CD8-positive, alpha-beta memory T cell (primary cell): ENCODE measurements at places on chromosomes 7 and 10. TPM values are rescaled to one million over a fixed set of nuclear protein-coding genes. Genes with fewer than 3 reads are reported as not detected.

- DNase-seq, result no peak
These were observed 150.8 kb upstream of the TMEM229A start for GRCh38 chr7:124183649-124184048.

DNA sequence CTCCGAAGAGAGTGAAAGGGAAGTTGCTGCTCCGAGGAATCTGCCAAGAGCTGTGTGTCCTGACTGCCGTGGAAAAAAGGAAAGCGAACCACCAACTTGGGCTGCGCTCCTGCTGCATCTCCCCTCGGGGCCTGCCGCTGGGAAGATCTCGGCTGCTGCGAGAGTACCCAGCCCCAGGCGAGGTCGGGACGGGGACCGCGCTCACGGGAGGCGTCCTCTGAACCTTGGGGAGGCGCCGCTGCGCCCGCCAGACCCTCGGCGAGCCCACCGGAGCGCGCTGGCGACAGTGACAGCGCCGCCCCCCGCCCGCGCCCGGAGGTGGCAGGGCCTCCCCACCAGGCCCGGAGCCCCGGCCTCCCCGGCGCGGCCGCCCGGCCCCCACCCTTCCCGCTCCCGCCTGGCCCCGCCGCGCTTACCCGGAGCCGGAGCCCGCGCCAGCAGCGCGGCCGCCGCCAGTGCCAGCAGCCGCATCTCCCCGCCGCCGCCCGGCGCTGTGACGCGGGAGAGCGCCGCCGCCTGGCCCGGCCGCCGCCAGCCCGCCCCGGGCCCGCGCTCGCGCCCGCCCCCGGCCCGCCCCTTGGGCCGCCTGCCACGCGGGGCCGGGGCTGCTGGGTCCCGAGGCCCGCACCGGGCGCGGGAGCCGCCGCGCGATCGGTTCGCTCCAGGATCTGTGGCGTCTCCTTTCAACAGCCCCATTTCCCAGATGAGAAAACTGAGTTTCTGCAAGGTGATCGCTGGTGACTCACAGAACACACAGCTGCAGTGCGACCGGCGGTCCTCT, at the start of gene VSTM4:
VSTM4 (minus strand) TSS at position 508 of the 781 bp plus-strand sequence; CDS start at position 471, 37 bp downstream.
- DNase-seq, result no peak

GRCh38 chr7:30898411-30898810, 13.2 kb upstream of the AQP1 start:
- no peak for DNase-seq

DNA sequence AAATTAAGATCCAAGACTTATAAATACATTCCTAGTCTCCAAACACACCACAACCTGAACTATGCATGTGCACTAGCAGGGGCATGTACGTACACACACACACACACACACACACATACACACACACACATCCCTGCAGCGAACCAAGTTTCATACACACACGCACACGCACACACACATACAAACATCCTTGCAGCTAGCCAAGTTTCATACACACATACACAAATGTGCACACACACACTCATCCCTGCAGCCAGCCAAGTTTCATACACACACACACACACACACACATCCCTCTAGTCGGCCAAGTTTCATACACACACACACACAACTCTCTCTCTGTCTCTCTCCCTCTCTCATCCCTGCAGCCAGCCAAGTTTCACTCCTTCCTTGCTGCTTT, 82.7 kb upstream of the WIPF3 start:
- no peak for DNase-seq

DNA sequence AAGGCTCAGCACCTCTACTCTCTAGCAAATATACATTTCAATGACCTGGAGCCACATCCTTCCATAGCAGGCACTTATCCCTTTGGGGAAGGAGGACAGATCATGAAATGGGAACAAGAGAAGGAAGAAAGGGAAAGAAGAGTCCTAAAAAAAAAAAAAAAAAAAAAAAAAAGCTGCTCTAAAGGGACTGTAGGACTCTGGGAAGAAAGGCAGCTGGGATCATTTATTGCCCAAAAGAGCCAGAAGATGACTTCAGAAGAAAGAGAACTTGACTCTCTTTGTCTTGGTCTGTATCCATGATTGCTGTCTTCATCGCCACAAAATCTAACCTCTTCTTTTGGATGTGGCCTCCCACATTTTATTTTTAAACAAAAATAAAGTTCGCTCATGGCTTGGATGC, 203.6 kb upstream of the CELF2 start:
- no peak for DNase-seq

GRCh38 chr7:20458521-20458920, 127.8 kb downstream of the ITGB8 start:
- DNase-seq, result no peak

DNA sequence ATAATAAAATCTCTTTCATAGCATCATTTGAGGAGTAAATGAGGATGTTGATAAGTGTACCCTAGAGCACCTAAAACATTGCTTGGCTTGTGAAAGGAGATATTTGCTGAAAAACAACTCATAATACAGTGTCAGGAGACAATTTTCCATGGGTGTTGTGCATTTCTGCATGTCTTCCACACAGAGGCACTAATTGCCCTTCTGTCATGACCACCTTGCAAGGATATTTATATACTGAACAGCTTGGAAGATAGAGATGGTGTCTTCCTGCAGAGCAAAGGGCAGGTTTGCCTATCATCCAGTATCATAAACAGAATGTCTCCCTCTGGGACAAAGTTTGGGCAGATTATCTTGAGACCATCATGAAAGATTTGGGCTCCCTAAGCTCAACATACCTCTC, 495.2 kb upstream of the LRRN3 start:
- DNase-seq, result no peak

GRCh38 chr10:102485093-102485784, 17.3 kb downstream of the ACTR1A start:
- DNase-seq, result no peak

DNA sequence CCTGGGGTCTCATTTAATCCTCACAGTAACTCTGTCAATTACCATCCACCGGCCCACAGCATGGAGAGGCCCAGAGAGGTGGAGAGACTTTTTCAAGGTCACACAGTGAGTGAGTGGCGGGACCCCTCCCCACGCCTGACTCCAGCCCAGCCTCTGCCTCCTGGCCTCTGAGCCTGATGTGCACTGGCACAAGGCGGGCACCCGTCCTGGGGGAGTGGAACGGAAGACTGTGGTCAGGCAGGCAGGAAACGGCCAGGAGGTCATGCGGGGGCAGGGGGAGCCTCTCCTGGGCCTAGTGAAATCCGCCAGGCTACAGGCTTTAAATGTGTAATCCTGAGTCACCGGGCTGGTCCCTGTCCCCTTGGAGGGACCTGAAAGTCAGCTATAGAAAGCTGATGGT, 32.2 kb downstream of the ZCCHC24 start:
- no peak for DNase-seq

GRCh38 chr10:122419876-122420623, 34.4 kb upstream of the ARMS2 start:
- DNase-seq, result no peak

DNA sequence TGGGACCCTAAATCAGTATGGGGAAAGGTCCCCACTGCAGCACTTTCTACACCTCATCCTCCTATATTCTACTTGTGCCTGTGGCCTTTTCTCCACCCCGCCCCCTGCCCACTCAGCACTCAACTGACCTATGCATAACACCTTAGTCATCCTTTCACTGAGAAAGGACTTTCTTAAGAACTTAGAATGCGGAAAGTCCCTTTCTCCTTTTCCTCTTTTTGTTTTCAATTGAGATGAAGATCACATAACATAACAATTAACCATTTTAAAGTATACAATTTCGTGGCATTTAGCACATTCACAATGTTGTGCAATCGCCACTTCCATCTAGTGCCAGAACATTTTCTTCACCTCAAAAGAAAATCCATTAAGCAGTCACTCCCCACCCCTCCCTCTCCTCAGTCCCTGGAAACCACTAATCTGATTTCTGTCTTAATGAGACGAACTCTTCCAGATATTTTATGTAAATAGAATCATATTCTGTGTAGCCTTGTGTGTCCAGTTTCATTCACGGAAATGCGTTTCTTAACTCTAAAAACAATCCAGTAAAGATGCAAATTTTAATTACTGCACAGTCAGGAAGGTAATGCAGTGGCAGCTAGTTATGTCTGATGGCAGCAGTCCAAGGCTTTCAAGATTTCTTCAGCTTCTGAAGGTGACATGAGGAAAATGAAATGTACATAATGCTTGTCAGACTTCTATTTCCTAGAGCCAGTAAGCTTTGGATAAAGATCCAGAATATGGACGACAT, 41.7 kb downstream of the FAS start:
- no peak for DNase-seq

- no peak for DNase-seq
These were observed 5.4 kb upstream of the PRF1 start for GRCh38 chr10:70607936-70608335.

DNA sequence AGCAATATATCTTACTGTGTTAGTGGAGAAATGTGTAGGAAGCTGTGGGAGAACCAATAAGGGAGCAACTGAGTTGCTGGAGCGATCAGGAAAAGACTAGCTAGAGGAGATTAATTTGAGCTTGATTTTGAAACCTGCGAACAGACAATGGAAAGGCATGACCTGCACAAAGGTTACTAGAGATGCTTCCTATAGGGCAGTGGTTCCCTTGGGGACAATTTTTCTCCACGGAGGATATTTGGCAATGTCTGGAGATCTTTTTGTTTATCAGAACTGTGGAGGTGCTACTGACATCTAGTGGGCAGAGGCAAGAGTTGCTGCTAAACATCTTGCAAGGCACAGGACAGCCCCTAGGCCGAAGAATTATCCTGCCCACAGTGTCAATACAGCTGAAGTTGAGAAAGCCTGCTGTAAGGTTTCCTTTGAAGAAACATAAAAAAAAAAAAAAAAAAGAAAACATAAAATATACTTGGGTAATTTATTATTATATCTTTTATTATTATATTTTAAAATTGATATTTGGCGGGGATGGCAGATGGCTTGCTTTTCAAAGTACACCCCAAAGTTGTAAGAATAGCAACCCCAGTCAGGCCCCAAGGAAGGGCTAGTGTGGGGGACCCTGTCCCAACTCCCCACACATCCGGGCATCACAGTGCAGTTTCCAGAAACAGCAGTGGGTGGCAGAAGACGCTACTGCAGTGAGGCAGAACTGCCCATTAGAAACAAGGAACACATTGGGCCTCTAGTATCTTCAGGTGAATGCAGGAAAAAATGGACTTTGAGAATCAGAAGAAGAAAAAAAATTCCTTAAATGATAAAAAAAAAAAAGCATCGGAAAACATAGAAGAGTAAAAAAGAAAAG, 481.6 kb downstream of the SH2D4B start:
- DNase-seq, result no peak

DNA sequence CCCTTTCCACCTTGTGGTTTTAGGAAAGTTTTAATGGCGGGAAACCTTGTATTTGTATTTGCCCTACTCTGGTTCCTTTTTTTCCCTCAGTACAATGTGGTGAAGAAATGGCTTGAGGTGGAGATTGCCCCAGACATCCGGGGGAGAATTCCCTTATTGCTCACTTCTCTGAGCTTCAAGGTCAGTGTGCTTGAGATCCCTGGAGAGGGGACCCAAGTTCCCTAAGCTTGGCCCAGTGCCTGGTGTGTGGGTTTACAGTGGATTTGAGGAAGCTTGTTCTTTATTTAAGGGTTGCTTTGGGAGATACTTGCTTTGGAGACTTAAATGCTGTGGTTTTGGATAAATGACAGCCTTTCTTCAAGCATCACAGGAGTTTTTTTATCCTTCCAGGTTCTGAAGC, 18.3 kb downstream of the CALHM2 start:
- no peak for DNase-seq

- DNase-seq, result no peak
These were observed 46.9 kb downstream of the ZNF518A start for GRCh38 chr10:96176985-96177384.

- no peak for DNase-seq
These were observed 38.0 kb upstream of the LEP start for GRCh38 chr7:128203047-128203491.

TMEM26 gene
- total RNA-seq, result not detected

GRID2IP gene
- total RNA-seq, result 0.51 TPM

ZNF727 gene
- not detected for total RNA-seq

CRHR2 gene
- not detected for total RNA-seq

IDI2 gene
- not detected for total RNA-seq

IQCE gene
- 10.4 TPM for total RNA-seq

RBP3 gene
- total RNA-seq, result not detected

TMEM213 gene
- total RNA-seq, result not detected

LRIT1 gene
- not detected for total RNA-seq

PDE6C gene
- total RNA-seq, result not detected

PUS7 gene
- 30.4 TPM for total RNA-seq

HTR7 gene
- total RNA-seq, result not detected
